Fibroblast of villous mesenchyme (primary cell): ENCODE measurements at places on chromosomes 11 and 22.
A peak's percentile ranks its signal among the peaks of the same experiment; 100 is the strongest.

DNA sequence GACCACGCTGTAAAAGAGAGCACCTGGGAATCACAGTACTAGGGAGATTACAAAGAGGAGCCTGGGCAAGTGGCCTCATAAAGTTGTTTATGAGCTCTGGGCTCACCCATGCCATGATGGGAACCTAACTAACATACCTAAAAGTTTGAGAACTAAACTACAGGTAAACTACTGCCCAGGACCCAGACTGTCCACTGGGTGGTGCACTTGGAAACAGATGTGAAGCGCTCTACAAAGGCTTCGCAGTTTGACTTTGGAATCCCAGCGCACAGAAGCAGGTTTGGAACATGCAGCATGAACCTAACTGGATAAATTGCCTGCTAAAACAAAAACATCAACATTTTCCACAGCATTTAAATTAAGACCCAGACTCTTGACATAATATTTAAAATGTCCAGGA lies 418.6 kb downstream of the FAM181B start:
- no peak for DNase-seq

- DNase-seq = peak; percentile 61
These were observed 5.3 kb upstream of the CDC42BPG start for GRCh38 chr11:64849598-64850356.

- no peak for DNase-seq
These were observed 44.6 kb upstream of the PARVG start for GRCh38 chr22:44136112-44136511.

DNA sequence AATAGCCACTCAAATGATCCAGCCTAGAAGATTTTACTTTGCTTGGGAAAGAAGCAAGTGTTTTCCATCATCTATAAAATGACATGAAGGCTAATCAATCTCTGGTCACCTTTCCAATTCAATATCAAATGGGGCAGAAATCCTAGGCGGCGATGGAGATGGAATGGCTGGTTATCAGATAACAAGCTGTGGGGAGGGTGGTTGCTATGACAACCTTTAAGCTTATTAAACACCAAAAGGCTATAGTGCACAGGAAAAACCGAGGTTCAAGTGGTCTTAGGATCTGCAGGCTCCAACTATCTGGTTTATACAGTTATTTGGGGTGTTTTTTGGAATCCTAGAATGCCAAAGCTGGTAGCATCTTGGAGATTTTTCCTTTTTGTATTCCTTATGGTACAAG lies 13.9 kb upstream of the BSX start:
- no peak for DNase-seq

- DNase-seq = no peak
These were observed 327 bp upstream of the CACNA1I start for GRCh38 chr22:39570226-39570625.

- DNase-seq = no peak
These were observed 59.0 kb downstream of the THAP12 start for GRCh38 chr11:76321820-76322524.
